Right renal cortex interstitium (tissue), 3 donors: ENCODE measurements at places on chromosomes 2 and 18. TPM values are rescaled to one million over a fixed set of nuclear protein-coding genes. Genes with fewer than 3 reads are reported as not detected.

Gene TFPI
- 41.3 TPM for polyA plus RNA-seq

Gene ARHGAP28
- 69.3 TPM for polyA plus RNA-seq

Gene DPP4
- 139 TPM for polyA plus RNA-seq

Gene KCMF1
- 62.8 TPM for polyA plus RNA-seq

Gene TRABD2A
- polyA plus RNA-seq, result 0.51 TPM

Gene CYP27C1
- 5.8 TPM for polyA plus RNA-seq

Gene KIF1A
- 7.1 TPM for polyA plus RNA-seq

Gene RASGRP3
- polyA plus RNA-seq, result 24.8 TPM

Gene CRYBA2
- not detected for polyA plus RNA-seq

Gene CDCA7
- polyA plus RNA-seq, result 38.4 TPM

Gene ABCG5
- polyA plus RNA-seq, result 0.31 TPM

Gene NBEAL1
- polyA plus RNA-seq, result 14.1 TPM

Gene LYPD6
- polyA plus RNA-seq, result 18.2 TPM

Gene CYP26B1
- polyA plus RNA-seq, result 13.0 TPM

Gene PXDN
- polyA plus RNA-seq, result 161 TPM

Gene IL36RN
- polyA plus RNA-seq, result not detected

Gene RBFA
- 29.0 TPM for polyA plus RNA-seq

Gene DSC3
- 2.3 TPM for polyA plus RNA-seq

Gene GNAL
- 3.8 TPM for polyA plus RNA-seq

Gene GPR39
- polyA plus RNA-seq, result 4.0 TPM

Gene RAD51AP2
- polyA plus RNA-seq, result 0.07 TPM

Gene ADGRF3
- polyA plus RNA-seq, result 2.0 TPM

Gene ARHGEF33
- polyA plus RNA-seq, result 2.2 TPM

Gene LRATD1
- 22.7 TPM for polyA plus RNA-seq

Gene TANC1
- 47.0 TPM for polyA plus RNA-seq

Gene TAF1B
- 30.7 TPM for polyA plus RNA-seq

Gene PCARE
- 0.28 TPM for polyA plus RNA-seq

Gene CCDC102B
- 8.6 TPM for polyA plus RNA-seq

Gene ERBB4
- 45.5 TPM for polyA plus RNA-seq

Gene HJURP
- polyA plus RNA-seq, result 22.6 TPM

Gene POMC
- polyA plus RNA-seq, result 5.7 TPM

Gene KIAA2012
- polyA plus RNA-seq, result 0.11 TPM

Gene TRAPPC12
- polyA plus RNA-seq, result 65.9 TPM

Gene CIDEA
- polyA plus RNA-seq, result not detected
